ENCODE measurements at places on chromosomes 3 and 15.

- DNase-seq: no peak
Observed at GRCh38 chr3:147191795-147192385, 214.5 kb downstream of the ZIC4 start.

DNA sequence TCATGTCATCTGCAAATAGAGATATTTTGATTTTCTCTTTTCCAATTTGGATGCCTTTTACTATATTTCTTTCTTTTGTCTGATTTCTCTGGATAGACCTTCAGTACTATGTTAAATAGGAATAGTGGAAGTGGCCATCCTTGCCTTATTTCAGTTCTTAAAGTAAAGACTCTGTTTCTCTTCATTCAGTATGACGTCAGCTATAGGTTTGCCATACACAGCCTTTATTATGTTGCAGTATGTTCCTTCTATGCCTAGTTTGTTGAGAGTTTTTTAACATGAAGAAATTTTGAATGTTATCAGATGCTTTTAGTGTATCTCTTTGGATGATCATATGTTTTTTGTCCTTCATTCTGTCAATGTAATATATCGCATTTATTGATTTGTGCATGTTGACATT lies 566.7 kb upstream of the ROBO1 start:
- no peak for DNase-seq

DNA sequence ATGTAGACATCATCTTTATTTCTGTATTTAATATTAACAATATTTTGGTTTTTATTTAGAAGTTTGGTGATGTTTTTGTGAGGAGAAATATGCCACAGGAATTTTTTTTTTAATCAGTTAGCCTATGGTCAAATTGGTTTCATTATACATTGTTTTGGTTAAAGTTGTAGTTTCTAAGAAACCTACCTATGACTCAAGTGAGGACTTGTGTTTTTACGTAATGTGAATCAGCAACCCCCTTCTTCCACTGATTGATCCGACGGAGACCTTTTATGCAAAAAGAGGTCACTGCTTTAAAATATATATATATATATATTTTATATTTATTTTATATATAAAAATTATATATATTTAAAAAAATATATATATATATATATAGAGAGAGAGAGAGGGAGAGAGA lies 698.1 kb downstream of the FHIT start:
- DNase-seq: no peak

GRCh38 chr15:41336549-41336948 lies 3.9 kb downstream of the NUSAP1 start:
- DNase-seq: no peak

GRCh38 chr3:186099178-186099577 lies 9.7 kb downstream of the ETV5 start:
- DNase-seq: no peak

DNA sequence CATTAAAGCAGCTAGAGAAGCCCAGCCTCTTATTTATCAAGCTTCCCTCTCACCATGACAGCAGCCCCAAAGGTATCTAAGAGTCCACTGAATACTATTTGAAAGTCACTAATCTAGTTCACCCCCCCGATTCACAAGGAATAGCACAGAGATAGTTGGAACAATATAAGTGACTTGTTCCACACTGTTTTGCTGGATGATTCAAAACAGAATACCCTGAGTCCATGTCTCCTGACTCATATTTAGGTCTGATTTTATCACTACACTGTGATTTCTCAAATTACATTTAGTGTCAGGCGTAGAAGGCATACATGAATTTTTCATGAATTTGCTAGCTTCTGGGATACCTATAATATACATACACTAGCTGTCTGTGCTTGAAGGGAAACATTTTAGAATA lies 18.7 kb upstream of the EOGT start:
- no peak for DNase-seq

DNA sequence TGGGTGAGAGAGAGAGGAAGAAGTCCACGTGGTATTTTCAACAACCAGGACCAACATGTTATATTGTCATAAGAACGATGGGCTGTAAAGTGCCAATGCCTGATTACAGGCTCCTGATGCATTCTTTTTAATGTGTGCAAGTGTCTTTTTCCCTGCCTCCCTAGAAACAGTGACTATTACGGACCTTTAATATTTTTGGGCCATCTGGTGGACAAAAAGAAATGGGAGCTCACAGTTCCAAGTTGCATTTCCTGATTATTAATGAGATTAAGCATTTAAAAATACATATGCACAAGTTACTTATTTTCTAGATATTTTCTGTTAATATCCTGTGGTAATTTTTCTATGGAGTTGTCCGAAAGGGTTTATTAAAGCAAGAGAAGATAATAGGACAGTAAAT lies 530.2 kb downstream of the NR2F2 start:
- DNase-seq: no peak

GRCh38 chr3:130565224-130565623 lies 48.2 kb downstream of the COL6A6 start:
- no peak for DNase-seq

- no peak for DNase-seq
Observed at GRCh38 chr15:98657721-98658120, 9.4 kb downstream of the IGF1R start.

DNA sequence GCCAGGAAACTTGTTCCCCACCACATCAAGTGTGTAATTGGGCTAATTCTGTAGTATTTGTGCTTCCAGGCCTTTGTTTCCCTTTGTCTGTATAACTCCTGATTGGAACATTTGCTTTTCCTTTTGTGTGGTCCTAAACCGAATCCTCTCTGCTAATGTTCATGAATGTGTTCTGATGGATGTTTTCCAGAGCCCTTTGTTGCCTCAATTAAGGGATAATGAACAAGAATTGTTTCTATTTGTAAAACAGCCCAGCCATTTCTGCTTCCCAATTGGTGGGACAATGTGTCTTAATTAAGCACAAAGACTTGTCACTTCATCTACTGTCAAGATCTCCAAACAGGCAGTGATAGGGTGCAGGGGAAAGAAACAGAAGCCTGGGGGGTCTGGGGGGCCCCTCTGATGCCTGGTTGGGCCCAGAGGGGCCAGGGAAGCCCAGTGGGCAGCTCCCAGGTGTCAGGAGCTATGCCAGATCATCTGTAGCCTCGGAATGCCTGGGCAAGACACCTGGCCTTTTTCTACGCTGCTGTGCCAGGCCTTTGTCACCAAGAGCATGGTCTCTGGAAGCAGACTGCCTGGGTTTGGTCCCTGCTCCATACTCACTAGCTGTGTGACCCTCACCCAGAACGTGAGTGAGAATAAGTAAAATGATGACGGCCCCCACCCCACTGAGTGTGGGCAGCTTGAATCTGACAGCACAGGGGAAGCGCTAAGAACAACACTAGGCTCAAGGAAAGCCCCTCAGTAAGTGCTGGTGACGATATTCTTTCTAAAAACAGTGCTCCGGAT lies 116.6 kb upstream of the PRR20G start:
- DNase-seq: no peak

GRCh38 chr3:96813134-96813819 lies 1.1 kb upstream of the EPHA6 start:
- DNase-seq: no peak

GRCh38 chr3:195150181-195151118 lies 120.5 kb downstream of the XXYLT1 start:
- DNase-seq: no peak

- no peak for DNase-seq
Observed at GRCh38 chr3:60386306-60386705, 864.9 kb downstream of the FHIT start.

Measured in stimulated activated CD8-positive, alpha-beta memory T cell treated with anti-CD3 and anti-CD28 coated beads, Interleukin-4, amount 100 ng/mL, for 1 hour (primary cell).